ENCODE measurements at places on chromosomes 5 and 9. TPM values are rescaled to one million over a fixed set of nuclear protein-coding genes. Genes with fewer than 3 reads are reported as not detected.

TLX3 gene
- not detected for total RNA-seq

CCDC192 gene
- total RNA-seq = not detected

SPACA9 gene
- total RNA-seq = 1.3 TPM

SPINK4 gene
- total RNA-seq = not detected

SLC46A2 gene
- not detected for total RNA-seq

RORB gene
- not detected for total RNA-seq

CATSPER3 gene
- total RNA-seq = 0.67 TPM

TEX10 gene
- total RNA-seq = 17.3 TPM

CSF2 gene
- total RNA-seq = 4.3 TPM

EDIL3 gene
- total RNA-seq = not detected

SVEP1 gene
- not detected for total RNA-seq

ARID3C gene
- 0.18 TPM for total RNA-seq

ERAP2 gene
- total RNA-seq = 136 TPM

OR1J2 gene
- not detected for total RNA-seq

IFNA2 gene
- not detected for total RNA-seq

PCAT7 gene
- total RNA-seq = not detected

COL5A1 gene
- total RNA-seq = 0.14 TPM

PCDHGB4 gene
- not detected for total RNA-seq

SLC25A51 gene
- total RNA-seq = 32.3 TPM

TMEM38B gene
- 5.4 TPM for total RNA-seq

TGFBI gene
- total RNA-seq = not detected

ITK gene
- 324 TPM for total RNA-seq

TMEM252 gene
- total RNA-seq = not detected

KCNMB1 gene
- total RNA-seq = not detected

IGIP gene
- 5.8 TPM for total RNA-seq

ADAMTS6 gene
- total RNA-seq = 2.2 TPM

CAMK2A gene
- not detected for total RNA-seq

MOB3B gene
- 2.9 TPM for total RNA-seq

PCDHB16 gene
- not detected for total RNA-seq

ANKRD31 gene
- total RNA-seq = 0.10 TPM
